ENCODE measurements at places on chromosomes 13 and 19.

GRCh38 chr13:33087091-33087490 lies 70.9 kb downstream of the KL start:
- DNase-seq = no peak

DNA sequence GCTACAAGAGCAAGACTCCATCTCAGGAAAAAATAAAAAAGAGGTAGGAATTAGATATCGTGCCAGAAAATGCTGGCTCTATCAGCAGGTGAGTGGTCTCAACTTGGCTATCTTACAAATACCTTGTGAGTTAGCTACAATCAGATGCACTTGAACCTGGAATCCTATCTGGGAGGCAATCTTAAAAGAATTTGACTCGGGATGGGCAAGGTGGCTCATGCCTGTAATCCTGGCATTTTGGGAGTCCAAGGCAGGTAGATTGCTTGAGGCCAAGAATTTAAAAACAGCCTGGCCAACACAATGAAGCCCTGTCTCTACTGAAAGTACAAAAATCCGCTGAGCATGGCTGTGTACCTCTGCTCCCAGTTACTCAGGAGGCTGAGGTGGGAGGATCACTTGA lies 29.4 kb downstream of the NLRP2 start:
- no peak for DNase-seq

DNA sequence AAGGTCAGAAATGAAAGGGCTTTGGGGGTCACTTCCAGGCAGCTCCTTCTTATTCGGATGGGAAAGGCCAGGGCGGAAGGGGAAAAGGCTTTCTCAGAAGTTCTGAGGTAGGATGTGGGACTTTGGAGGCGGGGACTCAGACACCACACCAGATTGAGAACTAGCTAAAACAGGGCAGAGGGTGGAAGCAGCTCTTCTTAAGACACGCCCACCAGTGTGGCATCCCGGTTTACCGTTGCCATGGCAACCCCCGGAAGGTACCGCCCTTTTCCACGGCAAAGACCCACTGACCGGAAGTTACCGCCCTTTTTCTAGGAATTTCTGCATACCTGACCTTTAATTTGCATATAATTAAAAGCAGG lies 3.8 kb upstream of the LILRA5 start:
- no peak for DNase-seq

DNA sequence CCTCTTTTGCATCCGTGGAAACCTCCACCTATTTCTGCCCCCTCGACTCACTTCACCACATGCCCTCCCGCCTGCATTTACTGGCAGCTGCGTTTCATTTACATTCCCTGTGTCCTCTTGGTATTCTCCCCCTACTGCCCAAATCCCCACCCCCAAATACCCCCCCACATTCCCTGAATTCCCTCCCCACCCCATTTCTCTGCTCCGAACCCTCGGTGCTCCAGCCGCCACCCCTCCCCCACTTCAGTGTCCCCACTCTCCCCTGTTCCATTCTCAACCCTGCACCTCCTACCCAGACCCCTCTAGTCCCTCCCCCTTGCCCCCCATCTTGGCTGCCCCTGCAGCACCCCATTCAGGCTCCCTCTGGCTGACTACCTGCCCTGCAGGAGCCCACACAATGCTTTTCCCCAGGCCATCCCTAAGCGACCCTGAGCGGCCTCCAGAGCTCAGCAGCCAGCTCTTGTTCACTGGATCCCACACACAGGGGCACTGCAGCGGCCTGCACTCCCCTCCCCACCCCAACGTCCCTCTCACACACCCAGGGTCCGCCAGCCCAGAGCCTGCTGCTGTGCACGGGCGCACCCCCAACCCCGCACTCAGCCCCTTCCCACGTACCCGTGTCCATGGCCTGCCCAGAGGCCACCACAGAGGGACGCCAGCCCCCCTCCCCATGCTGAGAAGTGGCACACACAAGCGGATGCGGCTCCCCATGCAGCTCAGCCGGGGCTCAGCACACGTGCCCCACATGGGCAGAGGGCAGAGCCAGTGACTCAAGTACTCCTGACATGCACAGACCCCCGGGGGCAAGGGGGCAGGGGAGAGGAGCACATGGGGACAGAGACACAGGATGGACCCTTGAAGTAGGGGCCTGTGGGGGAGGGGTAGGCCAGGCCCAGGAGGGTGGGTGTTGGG lies 26.3 kb downstream of the SHANK1 start:
- no peak for DNase-seq

GRCh38 chr13:109154146-109154545 lies 524.7 kb downstream of the MYO16 start:
- DNase-seq = no peak

- no peak for DNase-seq
Observed at GRCh38 chr13:87872813-87873212, 201.6 kb downstream of the SLITRK5 start.

- DNase-seq = no peak
Observed at GRCh38 chr19:39135701-39136100, 10.1 kb downstream of the PAK4 start.

DNA sequence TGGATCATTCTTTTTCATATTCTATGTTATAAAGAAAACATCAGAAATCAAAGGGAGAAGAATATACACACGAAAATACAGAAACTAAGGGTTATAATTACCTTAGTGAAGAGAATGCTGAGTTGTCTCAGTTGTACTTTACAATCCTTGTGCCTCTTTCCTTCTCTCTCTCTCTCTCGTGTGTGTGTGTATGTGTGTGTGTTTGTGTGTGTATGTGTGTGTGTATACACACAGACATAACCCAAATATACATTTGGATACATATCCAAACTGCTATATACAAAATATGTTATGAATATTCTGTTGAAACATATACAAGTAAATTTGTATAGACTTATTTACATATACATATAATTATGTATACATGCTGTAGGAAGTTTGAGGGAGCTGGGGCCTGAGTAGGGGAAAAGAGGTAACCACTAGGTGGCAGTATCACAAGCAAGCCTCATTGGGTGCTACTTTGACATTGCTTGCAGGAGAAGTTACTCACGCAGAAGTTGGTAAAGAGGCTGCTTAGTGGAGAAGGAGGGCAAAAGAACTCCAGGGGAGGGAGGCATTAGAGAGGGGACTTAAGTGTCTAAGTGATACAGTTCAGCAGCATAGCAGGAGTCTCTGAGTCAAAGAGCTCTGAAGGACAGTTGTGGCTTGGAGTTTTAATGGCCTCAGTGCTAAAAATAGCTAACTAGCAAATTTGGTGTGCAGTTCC lies 465.1 kb upstream of the PCDH20 start:
- DNase-seq = no peak

DNA sequence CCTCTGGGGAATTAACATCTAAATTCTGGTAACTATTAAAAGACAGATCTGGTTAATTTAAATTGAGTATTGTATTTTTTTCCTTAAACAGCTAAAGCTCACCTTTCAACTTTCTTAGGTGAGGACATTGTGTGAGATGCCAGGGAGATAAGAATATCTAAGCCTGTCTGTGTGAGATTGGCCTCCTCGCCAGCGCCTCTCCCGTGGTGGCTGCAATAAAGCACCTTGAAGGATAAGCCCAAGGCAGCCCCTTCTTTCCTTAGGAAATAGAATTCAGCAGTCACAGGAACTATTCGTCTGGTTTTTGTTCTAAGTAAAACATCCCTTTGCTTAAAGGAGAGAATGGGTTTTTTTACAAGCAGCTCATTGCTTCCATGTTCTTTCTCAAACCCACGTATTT lies 24.6 kb downstream of the NAXD start:
- no peak for DNase-seq

GRCh38 chr19:51837145-51837544 lies 42.2 kb downstream of the FPR3 start:
- DNase-seq = no peak

DNA sequence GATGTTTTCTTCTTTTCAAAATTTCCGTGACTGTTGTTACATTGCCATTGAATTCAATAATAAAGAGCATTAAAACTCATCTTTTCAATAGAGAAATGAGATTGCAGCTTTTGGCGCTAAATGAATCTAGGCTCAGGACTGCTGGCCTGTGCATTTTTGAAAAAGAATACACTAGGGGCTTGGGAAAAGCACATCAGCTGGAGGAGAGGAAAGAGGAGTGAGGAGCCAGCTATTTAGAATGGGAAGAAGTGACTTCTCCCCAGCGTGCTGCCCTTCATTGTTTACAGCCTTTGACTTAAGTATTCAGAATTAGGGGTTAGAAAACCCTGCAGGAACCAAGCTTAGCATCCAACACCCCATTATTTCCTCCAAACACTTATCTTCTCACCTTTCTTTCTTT lies 43.3 kb downstream of the TNFSF11 start:
- no peak for DNase-seq

DNA sequence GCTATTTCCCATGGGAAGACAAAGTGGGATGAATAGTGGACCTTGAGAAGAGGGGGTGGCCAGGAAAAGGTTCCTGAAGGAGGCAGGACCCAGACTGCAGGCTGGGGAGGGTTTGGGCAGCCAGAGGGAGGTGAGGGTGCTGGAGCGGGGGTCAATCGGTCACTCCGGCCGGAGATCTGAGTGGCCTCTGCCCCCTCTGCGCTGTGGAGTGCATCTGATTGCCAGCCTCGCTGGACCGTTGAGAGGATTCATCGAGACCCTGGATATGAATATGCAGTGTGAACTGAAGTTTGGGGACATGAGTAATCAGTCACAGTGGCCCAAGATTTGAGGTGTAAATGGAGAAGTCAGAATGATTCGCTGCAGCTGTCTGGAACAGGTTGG lies 5.5 kb upstream of the ZNF580 start:
- no peak for DNase-seq

DNA sequence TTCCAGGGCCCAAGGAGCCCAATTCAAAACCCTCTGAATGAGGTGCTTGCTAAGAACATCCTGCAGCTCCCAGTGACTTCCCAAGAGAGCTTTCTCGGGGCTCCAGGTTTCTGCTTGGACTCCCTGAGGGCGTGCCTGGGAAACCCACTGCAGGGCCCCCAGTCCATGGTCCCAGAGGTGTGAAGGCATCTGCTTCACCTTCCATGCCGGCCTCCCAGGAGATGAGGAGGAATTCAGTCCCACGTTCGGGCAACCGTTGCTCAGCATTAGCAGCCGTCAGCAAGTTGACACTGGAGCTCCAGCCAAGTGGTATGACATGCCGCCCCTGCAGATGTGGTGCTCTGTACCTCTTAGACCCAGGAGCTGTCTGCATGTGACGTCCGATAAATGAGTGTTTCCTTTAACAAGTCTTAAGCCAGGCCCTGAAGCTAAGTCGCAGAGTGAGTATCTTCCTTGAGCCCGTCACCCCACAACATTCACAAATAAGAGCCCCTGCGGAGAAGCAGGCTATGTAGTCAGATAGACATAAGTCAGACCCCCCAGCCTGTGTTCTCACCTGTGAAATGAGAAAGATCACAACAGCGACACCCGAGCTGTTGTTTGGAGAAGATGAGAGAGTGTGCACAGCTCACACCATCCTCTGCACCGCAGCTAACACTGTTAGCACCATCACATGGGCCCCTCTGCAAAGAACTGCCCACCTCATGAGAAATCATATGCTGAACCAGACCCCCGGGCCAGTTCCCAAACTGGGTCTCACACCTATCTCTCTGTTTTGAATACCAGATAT lies 150.3 kb downstream of the KATNAL1 start:
- DNase-seq = no peak

DNA sequence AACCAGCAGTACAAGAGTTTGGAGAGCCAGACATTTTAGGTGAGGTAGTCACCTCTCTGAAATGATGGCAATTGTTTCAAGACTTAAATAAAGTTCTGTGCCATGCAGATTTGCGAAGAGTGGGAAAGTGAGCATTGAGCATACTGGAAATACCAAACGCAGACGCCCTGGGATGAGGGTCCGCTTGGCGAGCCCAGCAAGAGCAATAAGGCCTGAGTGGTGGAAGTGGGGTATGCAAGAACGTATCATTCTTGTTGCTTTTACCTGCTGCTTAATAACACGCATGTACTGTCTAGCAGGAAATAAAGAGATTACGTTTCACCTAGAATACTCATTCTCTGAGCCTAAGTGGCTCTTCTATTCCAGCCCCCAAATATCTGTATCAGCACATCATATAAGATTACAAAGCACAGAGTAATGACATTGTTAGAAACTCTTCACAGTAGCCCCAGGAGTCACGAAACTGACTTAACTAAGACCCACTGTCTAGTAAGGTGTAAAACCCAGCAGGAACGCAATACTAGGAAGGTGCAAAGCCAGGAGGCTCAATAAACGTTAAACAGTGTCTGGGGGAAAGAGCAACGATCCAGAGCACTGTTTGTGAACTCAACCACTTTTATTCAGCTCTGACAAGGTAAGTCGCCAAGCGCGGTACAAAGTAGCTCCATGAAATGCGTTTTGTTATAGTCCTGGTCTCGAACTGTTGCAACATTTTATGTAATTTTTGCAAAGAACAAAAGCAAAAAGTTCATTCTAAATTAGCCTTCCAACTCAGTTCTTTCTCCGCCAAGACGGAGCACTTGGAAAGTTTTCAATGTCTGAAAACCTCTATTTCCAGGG lies 1.2 kb downstream of the RCBTB2 start:
- no peak for DNase-seq

- no peak for DNase-seq
Observed at GRCh38 chr19:1863328-1863637, at the start of gene KLF16. KLF16 (minus strand) TSS chr19:1863579; CDS start chr19:1863497, 82 bp downstream.

DNA sequence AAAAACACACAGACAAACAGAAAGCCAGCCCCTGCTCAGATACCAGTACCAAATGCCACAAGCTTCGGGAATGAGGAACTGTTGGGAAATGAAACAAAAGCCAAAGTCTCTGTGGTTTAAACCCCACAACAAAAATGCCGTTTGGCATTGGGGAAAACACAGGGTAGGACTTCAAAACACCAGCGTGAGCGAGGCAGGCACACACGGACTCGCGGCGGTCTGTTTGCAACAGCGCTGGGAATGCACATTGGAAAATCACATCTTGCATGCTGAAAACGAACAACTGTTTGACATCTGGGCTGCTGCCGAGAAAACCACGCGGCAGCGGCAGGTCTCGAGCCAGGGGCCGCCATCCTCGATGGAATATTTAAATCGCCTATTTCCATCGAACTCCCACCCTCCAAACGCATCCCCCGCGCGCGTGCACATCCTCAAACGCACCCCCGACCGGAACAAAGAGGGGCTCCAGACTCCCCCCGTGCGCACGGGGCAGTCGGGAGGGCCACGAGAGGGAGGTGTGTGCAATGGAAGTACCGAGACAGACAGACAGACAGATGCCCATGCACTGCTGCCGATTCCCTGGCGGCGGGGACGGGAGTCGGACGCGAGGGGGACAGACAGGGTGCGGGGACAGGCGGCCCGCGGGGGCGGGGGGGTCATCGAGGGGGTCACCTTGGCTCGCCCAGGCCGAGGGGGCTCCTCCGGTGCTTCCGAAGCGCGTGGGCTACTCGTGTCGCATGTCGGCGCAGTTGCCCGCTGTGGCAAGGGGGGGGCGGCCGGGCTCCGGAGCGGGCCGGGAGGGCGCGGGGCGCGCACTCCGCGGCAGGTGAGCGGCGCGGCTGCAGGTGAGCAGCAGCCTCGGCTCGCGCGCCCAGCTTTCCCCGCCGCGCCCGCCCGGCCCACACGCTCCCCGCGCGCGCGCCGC lies at the start of gene GPR12:
Gene GPR12 (minus strand): TSS at position 880 of the 925 bp plus-strand sequence. CDS start 959 bp downstream, outside the sequence.
- no peak for DNase-seq

DNA sequence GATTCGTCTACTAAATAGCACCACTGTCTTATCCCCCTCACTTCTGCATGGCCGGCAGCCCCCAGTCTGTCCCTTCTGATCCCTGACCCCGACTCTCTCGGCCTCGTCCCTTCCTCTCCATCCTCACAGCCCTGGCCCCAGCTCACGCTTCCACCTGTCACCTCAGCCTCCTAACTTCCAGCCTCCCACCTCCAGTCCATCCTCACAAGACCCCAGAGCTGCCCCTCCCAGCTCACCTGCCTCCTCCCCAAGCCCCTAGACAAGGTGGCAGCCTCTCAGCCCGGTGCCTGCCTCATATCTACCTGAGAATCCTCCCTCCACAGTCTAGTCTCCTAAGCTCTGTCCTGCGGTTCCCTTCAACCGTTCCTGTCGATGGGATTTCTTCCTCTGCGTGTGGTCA lies 10.0 kb downstream of the KCNC3 start:
- no peak for DNase-seq
